Heart right ventricle (tissue), 16 donors: ENCODE measurements at places on chromosomes 6 and 20. TPM values are rescaled to one million over a fixed set of nuclear protein-coding genes. Genes with fewer than 3 reads are reported as not detected.

- H3K27me3 ChIP-seq: no peaks in the 10 kb centered on the region
- no peak overlapping the region for H3K27ac ChIP-seq
- no peaks in the 10 kb centered on the region for H3K36me3 ChIP-seq
- peaks cover 24% of the 10 kb centered on the region for H3K4me1 ChIP-seq
These were observed 162.8 kb downstream of the SCML4 start for GRCh38 chr6:107661291-107661690.

SLC26A8 gene
- total RNA-seq: 0.09 TPM

DNA sequence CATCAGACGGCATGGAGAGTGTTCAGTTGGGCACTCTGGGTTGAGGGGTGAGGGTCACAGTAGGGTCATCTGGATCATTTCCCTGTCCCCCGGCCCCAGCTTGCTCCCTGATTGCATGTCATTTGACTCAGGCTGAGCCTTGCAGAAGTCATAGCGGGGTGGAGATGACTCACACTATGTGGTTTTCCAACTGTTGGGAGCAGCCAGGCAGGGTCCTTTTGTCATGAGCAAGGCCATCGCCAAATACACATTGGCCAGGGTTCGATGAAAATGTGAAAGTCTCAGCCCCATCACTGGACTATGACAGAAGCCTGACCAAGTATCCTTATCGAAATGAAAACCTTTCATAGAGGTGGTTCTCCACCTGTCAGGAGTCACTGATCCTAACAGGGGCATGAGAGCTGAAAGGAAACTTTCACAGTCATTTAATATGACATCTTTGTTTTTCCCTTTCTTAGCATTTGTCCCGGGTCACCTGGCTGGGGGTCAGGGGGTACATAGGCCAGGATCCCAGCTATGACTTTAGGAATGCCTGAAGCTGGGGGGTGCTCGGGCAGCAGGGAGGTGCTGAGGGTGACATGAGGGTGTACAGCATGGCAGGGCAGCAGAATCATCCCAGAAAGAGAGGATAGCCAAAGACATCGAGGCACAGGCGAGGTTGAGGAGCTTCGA is 70.2 kb upstream of the CD93 start:
- H3K27ac ChIP-seq: peak overlapping the region; percentile 44
- peaks cover 43% of the 10 kb centered on the region for H3K4me1 ChIP-seq
- no peak overlapping the region for H3K4me3 ChIP-seq
- H3K36me3 ChIP-seq: no peaks in the 10 kb centered on the region
- H3K27me3 ChIP-seq: no peaks in the 10 kb centered on the region

GRCh38 chr6:118551063-118552053 is 3.3 kb downstream of the PLN start:
- no peaks in the 10 kb centered on the region for H3K27me3 ChIP-seq
- H3K27ac ChIP-seq: peak overlapping the region; percentile 80
- no peaks in the 10 kb centered on the region for H3K36me3 ChIP-seq
- H3K4me3 ChIP-seq: peak overlapping the region; percentile 44
- no peaks in the 10 kb centered on the region for H3K4me1 ChIP-seq

CGA gene
- total RNA-seq: not detected

PTK6 gene
- total RNA-seq: not detected

PRL gene
- total RNA-seq: not detected
